Fibroblast of skin of back (primary cell): ENCODE measurements at places on chromosomes 3 and 15.

DNA sequence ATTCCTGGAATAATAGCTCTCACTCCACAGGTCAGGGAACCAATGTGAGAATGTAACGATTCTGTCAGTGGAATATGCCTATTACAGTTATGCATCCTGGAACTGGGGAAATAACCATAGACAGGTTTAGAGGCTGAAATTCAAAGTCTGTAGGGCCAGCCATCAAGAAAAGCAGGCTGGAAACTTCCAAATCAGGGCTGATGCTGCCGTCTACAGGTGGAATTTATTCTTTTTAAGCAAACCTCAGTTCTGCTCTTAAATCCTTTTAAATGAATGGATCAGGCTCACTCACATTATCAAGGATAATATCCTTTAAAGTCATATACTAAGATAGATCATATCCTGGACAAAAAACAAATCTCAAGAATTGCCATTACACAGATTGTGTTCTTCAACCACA, 699.8 kb downstream of the NR2F2 start:
- DNase-seq: no peak

GRCh38 chr15:27844018-27844666, 255.0 kb downstream of the OCA2 start:
- peak; percentile 96 for DNase-seq

DNA sequence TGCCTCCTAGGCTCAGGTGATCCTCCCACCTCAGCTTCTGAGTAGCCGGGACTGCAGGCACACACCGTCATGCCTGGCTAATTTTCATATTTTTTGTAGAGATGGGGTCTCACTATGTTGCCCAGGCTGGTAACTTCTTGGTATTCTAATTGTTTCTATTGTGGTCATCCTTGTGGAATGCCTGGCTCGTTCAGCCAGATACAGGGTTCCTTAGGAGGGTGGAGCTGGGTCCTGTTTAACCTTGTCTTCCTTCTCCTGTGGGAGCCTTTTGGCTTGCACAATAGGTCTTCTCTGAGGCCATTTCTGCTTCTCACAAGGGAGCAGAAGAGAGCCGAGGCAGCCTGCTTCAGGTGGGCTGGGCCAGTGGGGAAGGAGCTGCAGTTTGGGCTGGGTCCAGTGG, 15.7 kb downstream of the PLEKHO2 start:
- DNase-seq: peak; percentile 72

- no peak for DNase-seq
These were observed 39.8 kb downstream of the PCSK6 start for GRCh38 chr15:101449471-101450402.

DNA sequence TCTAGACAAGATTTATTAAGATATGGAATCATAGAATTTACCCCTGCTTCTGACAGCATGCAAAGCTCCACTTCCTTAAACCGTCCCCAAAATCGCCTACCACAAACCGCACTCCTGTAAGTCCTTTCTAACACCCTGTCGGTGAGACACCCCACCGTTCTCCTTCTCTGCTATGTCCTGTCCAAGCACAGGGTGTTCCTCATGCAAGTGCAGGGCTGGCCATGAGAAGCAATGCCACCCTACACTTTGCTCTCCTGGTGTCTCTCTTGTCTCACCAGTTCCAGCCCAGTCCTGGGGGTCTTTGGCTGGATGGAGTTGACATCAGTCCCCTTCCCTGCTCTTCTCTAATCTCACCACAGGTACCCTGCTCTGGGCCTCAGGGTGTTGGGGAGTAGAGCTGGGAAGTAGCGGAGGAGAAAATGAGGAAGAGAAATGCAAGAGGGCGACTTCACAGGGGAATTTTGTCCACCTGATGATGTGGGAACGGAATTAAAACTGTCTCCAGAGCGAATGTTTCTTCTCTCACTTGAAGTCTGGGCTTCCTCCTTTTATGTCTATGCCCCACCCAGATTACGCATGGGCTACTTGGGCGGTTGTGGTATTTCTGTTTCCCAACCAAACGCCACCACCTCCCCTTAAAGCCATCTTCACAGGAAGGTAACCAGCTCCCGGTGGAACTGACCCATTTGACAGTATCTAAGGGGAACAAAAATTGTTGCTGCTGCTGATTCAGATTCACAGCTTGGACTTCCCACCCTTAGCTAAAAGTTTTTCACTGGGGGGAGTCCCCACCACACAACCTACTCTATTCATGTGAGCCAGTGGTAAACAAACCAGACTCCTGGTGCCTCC, 49.9 kb downstream of the CASR start:
- DNase-seq: no peak

GRCh38 chr3:108180194-108180593, 42.0 kb downstream of the IFT57 start:
- DNase-seq: peak; percentile 26

DNA sequence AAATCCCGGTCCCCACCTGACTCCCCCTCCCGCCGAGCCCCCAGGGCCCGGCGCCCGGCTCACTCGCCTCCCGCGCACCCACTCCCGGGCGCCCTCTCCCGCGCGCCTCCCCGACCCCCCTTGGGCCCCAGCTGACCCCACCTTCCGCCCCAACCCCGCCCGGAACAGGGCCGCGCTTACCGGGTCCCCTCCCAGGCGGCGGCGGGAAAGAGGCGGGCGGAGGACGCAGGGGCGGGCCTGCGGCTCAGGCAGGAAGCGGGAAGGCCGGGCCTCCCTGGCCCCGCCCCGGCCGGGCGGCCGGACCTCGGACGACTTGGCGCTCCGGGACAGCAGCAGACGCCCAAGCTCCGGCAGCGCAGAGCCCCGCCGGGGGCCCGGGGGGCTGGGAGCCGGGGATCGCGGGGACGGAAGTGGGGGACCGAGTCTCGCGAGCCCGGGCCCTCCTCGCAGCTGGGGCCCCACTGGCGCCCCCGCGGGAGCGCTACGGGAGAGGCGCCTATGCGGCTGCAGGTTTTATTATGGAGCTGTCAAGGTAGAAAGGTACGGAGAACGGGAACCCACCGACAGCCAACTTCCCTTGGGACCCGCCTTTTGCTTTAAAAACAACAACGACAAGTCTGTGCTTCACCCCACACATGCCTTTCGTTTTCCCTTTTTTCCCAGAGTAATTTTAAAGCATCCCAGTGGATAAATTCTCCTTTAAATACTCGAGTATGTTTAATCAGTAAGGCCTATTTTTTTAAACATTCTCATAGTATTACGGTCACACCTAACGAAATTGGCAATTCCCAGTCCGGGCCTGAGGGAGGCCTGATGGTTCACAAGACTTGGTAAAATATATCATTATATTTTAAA, at the start of gene SLC41A3:
TSS of gene SLC41A3 (minus strand) at position 212 of the 855 bp plus-strand sequence. CDS start 15,905 bp downstream, outside the sequence.
- peak; percentile 81 for DNase-seq

DNA sequence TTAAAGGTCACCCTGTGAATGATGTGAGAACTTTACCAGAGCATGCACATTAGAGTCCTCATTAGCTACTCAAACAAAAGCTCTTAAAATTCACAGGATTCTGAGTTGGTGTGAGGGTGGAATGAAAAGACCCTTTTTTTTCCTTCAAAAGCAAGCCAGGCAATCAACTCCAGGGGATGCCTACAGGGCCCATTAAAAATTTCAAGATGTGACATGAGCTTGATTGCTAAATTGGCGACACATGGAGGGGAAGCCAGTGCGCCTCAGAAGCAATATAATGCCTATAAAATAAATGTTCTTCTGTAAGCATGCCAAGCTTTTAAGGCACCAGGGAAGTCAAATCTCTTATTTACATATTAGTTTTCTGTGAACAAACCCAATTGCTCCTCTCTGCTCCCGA, 328.8 kb upstream of the SUCLG2 start:
- no peak for DNase-seq

DNA sequence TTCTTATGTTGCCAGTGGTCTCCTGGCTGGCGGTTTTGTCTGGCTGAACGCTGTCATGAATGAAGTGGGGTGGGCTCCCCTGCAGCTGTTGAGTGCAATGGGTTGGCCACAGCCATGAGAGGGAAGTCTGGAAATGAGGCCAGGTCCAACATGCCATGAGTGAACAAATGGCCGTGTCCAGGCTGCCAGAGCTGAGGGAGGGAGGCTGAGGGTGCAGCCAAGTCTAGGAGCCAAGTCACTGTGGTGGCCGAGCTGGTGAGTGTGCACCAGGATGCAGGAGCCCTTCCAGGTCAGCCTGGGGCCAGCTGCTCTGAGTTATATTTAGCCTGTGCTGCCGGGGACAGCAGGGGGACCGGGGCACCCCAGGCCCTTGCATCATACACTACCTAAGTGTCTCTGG, 24.7 kb upstream of the PRR23E start:
- no peak for DNase-seq

DNA sequence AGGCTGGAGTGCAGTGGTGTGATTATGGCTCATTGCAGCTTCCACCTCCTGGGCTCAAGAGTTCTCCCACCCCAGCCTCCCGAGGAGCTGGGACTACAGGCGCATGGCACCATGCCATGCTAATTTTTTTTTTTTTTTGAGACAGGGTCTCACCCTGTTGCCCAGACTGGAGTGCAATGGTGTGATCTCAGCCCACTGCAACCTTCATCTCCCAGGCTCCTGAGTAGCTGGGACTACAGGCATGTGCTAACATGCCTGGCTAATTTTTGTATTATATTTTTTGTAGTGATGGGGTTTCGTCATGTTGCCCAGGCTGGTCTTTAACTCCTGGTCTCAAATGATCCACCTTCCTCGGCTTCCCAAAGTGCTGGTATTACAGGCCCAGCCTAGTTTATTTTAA, 4.0 kb downstream of the TEX9 start:
- no peak for DNase-seq

DNA sequence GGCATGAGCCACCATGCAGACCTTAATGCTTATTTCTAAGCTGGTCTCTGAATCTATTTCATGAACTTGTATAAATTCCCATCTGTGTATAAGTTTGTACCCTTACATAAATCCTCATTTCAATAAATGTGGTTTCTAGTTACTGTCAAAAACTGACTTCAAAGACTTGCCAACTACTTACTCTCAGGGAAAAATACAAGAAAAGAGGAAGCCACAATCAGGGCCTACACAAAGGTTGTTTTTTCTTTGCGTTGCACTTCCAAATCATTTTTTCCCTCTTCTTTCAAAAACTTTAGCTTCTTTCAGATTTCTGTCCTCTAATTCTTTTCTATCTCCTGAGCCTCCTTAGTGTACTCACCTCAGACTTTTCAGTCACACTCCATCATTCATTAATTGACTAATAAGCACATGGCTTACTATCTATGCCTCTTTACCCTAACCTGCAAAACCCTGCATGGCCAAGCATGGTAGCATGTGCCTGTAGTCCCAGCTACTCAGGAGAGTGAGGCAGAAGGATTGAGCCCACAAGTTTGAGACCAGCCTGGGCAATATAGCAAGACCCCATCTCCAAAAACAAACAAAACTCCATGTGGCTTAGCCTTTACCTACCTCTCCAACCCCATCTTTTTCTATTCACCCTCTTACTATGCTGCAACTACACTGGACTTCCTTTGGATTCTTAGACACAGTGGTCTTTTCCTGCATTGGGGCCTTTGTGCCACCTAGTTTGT, 37.7 kb downstream of the BUB1B start:
- DNase-seq: no peak

GRCh38 chr3:186255703-186256331, 106.2 kb downstream of the DGKG start:
- no peak for DNase-seq

GRCh38 chr15:63876085-63876662, 42.4 kb upstream of the HERC1 start:
- DNase-seq: no peak

DNA sequence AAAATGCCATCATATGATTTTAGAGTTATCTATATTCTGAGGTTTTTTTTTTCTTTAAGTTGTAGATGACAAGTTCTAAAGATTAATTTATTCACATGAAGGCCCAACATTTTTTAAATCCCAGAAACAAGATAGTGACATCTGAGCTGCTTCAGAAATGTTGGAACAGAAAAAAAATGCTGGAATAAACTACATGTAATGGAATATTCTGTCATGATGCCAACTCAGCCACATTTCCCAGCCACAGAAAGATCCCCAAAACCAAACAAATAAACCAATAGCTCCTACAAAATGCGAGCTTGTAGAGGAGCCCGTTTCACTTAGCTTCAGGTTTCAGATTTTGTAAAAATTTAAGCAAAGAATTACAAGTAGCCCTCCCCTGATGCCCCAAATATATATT, 111.0 kb upstream of the MYO5C start:
- DNase-seq: no peak

DNA sequence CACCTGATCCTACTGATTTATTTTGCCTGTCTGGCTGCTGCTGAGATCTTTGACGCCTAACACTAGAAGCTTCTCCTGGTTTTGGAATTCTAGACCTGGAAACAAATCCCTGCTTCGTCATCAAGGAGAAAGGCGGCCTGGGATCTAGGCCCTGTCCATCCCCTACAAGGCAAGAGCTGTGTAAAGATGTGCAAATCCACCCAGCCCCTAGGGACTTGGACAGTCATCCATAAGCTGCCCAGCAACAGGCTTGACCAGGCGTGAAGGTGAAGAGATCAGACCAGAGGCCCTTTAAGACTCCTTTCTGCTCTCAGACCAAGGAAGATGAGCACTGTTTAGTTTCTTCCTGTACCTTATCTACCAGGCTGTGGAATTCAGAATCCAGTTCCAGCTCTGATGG, 32.2 kb downstream of the SLC41A3 start:
- DNase-seq: no peak

- DNase-seq: no peak
These were observed 10.1 kb upstream of the GOLGA8J start for GRCh38 chr15:30072630-30073029.

DNA sequence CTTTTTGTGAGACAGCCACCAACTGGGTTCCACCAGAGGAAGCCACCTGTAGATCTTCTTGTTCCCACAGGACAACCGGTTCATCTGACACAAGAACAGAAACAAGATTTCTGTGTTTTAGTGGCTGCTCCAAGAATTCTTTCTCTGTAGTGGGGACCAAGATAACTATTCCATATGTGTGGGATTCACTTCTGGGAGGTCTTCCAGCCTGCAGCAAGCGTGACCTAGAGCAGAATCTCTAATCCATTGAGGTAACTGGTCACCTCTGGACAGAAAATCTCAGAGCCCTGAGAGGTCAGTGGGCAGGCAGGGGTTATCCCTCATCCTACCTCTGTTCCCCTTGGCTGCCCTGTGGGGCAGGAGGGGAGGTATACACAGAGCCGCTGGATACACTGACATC, 311.3 kb downstream of the NTRK3 start:
- no peak for DNase-seq
